ENCODE measurements at places on chromosomes 2 and 18. TPM values are rescaled to one million over a fixed set of nuclear protein-coding genes. Genes with fewer than 3 reads are reported as not detected.

GRCh38 chr2:210288408-210288807 is 26.6 kb downstream of the MYL1 start:
- DNase-seq, result no peak

GRCh38 chr2:27954221-27954673 is 63.7 kb downstream of the BABAM2 start:
- peak; percentile 17 for DNase-seq

- no peak for DNase-seq
Measured at GRCh38 chr2:215410932-215411285, 25.0 kb downstream of the FN1 start.

DNA sequence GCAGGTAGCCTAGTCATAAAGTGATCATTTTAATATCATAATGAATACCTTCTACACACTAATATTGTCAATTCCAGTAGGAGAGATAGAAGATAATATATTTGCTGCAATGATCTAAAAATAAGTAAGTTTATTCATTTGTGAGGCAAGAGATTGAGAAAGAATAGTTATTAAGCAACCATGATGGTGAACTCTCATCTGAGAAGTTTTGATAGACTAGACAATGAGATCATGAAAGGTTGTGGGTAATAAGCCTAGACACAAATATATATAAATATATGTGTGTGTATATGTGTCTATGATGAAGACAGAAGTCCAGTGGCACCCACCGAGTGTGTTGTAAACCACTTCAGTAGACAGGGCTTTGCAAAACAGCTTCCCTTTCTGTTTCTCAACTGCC is 181.0 kb upstream of the CHST9 start:
- no peak for DNase-seq

GRCh38 chr18:48393776-48394175 is 15.4 kb downstream of the ZBTB7C start:
- DNase-seq, result no peak

DNA sequence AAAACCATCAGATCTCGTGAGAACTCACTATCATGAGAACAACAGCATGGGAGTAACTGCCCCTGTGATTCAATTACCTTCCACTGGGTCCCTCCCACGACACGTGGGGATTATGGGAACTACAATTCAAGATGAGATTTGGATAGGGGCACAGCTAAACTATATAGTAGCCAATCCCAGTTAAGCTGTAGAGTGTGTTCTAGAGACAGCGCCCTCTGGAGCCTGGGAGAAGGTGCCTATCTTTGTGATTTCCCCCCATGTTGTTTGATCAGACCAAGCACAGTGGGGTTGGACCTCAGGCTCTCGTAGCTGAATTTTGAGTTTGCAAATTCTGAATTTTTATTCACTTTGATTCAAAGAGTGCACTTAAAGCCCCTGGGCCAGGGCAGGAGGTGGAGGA is 108.2 kb upstream of the TWIST2 start:
- no peak for DNase-seq

DNA sequence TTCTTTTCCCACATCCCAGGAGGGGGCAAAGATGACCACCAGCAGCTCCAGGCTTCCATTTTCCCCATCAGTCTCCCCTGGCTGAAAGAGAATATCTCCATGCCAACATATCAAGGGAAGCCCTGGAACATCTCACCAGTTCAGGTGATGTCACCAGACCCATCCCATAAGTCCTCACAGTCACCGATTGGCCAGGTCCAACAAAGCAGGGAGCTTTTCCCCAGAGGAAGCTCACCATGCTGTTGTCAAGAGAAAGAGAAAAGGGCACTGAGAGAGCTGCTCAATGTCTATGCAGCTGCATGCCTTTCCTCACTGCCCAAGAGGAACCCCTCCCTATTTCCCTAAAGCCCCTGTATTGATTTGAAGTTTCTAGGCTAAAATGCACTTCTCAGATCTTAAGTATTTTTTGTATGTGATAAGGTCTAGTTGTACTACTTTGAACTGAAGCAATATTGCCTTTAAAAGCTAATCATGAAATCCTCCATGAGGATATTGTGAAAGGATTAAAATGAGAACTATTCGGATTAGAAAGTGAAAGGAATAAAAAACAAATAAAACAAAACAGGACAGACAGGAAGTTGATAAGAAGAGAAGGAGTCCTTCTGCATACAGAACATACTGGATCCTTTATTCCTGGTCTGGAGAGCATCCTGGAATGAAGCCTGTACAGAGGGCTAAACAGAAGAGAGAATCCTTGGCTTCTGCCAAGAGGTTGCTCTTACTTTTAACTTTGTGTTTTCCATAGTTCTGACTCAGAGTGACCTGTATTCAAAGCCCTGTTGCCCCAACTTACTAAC is 45.2 kb upstream of the CTIF start:
- DNase-seq, result no peak

GRCh38 chr2:223890721-223891120 is 53.3 kb upstream of the AP1S3 start:
- no peak for DNase-seq

- DNase-seq, result no peak
Measured at GRCh38 chr2:7604456-7604855, 687.2 kb downstream of the RNF144A start.

The NEB gene
- total RNA-seq, result 0.59 TPM

The DQX1 gene
- total RNA-seq, result 0.91 TPM

The CHRND gene
- total RNA-seq, result 2.2 TPM

The PTPN2 gene
- total RNA-seq, result 33.3 TPM

The ZC3H8 gene
- 13.1 TPM for total RNA-seq

The PARD6G gene
- 25.2 TPM for total RNA-seq

The FSIP2 gene
- total RNA-seq, result 56.4 TPM

The GCG gene
- not detected for total RNA-seq

The SMCHD1 gene
- total RNA-seq, result 34.4 TPM

Measured in glutamatergic neuron (in vitro differentiated cells).